ENCODE measurements at places on chromosomes 3 and 15. TPM values are rescaled to one million over a fixed set of nuclear protein-coding genes. Genes with fewer than 3 reads are reported as not detected.

Gene SUCNR1
- total RNA-seq, result not detected

Gene ANKDD1A
- 24.4 TPM for total RNA-seq

GRCh38 chr15:93985176-93985575 is 246.2 kb upstream of the MCTP2 start:
- no peak for DNase-seq

GRCh38 chr3:66998904-66999235 is 763 bp downstream of the KBTBD8 start:
- no peak for DNase-seq

GRCh38 chr15:60551781-60552161 is 72.8 kb upstream of the ICE2 start:
- DNase-seq, result no peak

Measured in activated CD8-positive, alpha-beta memory T cell treated with anti-CD3 and anti-CD28 coated beads, Interleukin-2, amount 10 ng/mL, durations not matched to agents 7 days and 5 days (primary cell).